ENCODE measurements at places on chromosomes 5 and 9.

DNA sequence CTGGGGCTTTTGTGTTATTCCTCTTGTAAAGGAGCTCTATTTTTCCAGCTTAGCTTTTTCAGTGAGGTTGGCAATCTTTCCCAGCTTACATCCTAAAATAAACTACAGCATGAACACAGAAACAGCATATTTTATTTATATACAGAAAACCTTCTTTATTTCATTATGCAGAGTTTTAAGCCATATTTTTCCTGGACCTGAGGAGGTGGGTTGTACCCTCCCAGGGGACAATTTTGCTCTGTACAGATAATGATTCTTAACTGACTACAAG lies 341.2 kb upstream of the TYRP1 start:
- no peak for DNase-seq

DNA sequence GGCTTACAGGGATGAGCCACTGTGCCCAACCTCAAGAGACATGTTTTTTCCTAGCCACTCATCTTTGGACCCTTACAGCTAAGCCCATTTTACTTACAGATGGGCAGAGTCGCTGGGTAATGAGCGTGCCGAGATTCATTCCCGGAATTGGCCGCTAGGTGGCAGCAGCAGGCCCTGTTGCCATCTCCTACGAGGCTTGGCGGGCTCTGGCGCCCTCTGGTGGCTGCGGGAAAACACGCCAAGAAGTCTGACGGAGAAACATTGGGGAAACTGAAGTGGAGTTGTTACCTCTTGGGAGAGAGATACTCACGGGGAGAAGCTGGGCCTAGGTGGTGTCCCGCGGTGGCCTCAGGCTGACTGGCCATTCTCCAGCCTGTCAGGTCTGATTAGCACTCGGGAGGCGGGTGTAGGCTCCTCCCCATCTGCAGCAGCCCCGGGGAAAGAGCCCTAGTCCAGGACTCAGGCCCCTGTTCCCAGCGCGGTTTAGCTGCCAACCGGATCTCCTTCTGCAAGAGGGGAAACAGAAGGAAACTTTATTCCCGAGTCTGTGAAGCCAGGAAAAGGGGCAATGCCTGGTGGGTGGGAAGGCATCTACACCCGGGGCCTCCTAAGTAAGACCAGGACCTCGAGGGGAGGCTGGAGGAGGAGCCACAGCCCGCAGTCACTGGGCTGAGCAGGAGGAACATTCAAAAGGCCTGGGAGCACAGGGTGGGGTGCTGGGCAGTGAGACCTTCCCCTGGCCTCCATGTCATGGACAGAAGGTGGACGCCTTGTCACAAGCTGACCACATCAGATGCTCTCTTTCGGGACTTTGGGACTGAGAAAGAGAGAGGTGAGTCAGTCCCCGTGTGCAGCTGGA lies 9.7 kb downstream of the PTGES2 start:
- DNase-seq, result peak; percentile 21

GRCh38 chr9:127867356-127868277 lies 9.9 kb downstream of the AK1 start:
- DNase-seq, result no peak

DNA sequence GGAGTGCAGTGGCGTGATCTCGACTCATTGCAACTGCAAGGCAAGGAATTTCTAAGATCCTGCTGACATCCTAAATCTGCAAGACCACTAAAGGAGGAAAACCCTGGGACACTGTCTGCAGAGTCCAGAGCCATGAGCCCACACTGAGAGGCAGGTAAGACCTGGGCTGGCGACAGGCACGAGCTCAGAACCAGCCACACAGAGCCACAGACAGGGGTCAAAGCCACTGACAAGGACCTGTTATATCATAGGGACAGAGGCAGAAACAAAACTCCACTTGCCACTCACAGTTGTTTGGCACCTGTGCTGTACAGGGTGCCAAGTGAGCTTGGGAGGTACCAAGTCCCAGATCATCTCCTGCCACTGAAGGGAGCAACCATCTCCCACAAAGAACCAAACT lies 34.2 kb downstream of the IPPK start:
- DNase-seq, result no peak

GRCh38 chr9:130972957-130973685 lies 34.1 kb upstream of the FIBCD1 start:
- DNase-seq, result no peak

GRCh38 chr5:157459715-157460599 lies at the start of gene NIPAL4:
TSS of gene NIPAL4 (plus strand) at chr5:157460213. CDS start at chr5:157460321, 108 bp downstream.
- DNase-seq, result no peak

- DNase-seq, result no peak
Observed at GRCh38 chr9:113154471-113154870, 3.7 kb downstream of the SLC31A2 start.

- DNase-seq, result no peak
Observed at GRCh38 chr5:105617436-105618215, 2053.1 kb downstream of the EFNA5 start.

DNA sequence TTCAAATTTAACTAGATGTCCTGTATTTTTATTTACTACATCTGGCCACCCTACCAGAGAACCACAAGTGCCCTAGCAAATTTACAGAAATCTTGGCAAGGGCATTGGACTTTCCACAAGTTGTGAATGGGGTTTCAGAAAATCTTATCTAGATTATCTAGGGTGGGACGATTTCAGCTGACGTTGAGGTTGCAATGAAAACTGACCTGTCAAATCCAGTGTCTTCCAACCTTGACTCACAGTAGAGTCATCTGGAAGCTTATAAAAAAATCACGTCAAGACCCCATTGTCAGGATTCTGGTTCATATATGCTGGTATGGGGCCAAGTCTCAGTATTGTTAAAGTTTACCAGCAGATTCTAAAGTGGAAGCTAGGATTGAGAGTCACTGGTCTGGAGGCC lies 109.6 kb upstream of the ACTBL2 start:
- no peak for DNase-seq
